Activated naive CD4-positive, alpha-beta T cell treated with anti-CD3 and anti-CD28 coated beads for 36 hours (primary cell): ENCODE measurements at places on chromosomes 16 and 17.
A peak's percentile ranks its signal among the peaks of the same experiment; 100 is the strongest.

DNA sequence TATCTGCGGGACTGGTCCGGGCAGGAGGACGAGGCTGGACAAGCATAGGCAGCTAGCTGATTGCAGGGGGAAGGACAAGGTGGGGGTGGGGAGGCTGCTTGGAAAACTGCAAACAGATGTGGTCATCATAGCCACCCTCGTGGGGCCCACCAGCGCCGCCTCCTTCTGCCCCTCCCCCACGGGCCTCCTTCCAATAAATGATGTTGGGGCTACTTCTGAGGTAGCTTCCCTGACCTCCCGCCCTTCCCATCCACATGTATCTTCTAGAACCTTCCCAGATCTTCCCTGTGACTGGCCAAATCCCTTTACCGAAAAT lies 12.3 kb upstream of the CDC42EP4 start:
- DNase-seq = no peak

- DNase-seq = no peak
Observed at GRCh38 chr16:49599281-49599680, 225.7 kb downstream of the C16orf78 start.

- DNase-seq = peak; percentile 22
Observed at GRCh38 chr16:28845293-28845692, 855 bp downstream of the TUFM start.

DNA sequence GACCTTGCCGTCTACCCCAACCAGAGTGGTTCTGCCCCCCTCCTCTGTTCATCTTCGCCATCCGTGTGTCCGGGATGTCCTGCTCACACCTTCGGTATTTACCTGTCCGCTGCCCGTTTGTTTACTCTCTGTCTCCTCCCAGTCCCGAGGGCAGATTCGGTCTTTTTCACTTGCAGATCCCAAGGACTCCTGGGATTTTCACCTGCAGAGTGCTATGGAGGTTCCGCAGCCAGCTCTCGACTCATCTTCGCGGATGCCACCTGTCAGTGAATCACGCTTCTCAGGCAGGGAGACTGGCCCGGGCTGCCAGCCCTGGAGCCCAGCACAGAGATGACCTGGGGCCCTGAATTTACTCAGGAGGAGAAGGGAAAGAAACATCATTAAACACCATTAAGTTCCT lies 8.1 kb downstream of the CRISPLD2 start:
- no peak for DNase-seq
